ENCODE measurements at places on chromosomes 3 and 15.
A peak's percentile ranks its signal among the peaks of the same experiment; 100 is the strongest.

DNA sequence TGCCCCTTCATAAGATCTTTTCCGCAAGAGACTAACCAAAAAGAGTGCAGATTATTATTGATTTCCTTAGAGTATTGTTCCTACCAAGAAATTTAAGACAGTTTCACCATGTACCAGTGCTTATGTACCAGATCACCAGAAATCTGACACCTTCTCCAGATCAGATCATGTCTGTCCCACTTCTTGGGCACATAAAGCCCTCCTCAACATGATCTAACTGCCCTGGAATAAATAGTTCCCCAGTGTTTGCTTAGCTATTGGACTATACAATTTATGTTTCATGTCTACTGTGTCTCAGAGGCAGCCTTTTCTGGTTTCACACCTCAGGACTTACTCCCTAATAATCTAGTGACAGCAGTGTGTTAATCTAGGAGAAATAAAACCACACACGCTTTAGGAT lies 46.8 kb downstream of the NME9 start:
- DNase-seq, result no peak

DNA sequence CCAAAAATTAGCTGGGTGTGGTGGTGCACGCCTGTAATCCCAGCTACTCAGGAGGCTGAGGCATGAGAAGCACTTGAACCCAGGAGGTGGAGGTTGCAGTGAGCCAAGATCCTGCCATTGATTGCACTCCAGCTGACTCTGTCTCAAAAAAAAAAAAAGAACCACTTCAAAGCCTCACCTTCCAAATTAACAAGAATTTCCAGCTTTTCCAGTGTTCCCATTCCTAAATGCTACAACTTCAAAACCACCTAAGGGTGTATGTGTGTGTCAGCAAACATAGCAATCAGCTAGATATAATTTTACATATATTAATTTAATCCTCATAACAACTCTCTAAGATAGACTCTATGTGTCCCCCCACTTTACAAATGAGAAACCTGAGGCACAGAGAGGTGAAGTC lies 512.5 kb upstream of the PROK2 start:
- DNase-seq, result no peak

DNA sequence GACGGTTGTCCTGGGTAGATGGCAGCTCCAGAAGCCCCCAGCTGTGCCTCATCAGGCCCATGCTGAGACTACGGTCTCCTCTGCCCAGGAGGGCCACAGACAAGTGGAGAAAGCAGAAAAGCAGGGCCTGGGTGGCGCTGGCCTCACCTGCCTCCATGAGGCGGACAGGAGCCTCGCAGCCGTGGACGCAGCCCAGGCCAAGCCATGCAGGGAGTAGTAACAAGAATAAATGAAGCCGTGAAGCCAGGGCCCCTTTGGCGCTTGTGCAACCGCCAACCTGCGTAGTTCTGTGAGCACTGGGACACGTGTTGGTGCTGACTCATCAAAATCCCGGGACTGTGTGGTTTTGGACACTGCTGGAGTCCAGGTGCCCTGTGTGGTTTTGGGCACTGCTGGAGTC lies 12.3 kb upstream of the MUC4 start:
- no peak for DNase-seq

GRCh38 chr15:68679961-68680371 lies 101.2 kb downstream of the CORO2B start:
- DNase-seq, result no peak

- DNase-seq, result no peak
Measured at GRCh38 chr3:172993412-172993811, 147.6 kb downstream of the SPATA16 start.

- DNase-seq, result no peak
Measured at GRCh38 chr3:196238612-196239560, 22.6 kb downstream of the SLC51A start.

GRCh38 chr3:59731943-59732342 lies 682.1 kb upstream of the CFAP20DC start:
- no peak for DNase-seq

- no peak for DNase-seq
Measured at GRCh38 chr3:50124800-50125178, 30.3 kb upstream of the SEMA3F start.

DNA sequence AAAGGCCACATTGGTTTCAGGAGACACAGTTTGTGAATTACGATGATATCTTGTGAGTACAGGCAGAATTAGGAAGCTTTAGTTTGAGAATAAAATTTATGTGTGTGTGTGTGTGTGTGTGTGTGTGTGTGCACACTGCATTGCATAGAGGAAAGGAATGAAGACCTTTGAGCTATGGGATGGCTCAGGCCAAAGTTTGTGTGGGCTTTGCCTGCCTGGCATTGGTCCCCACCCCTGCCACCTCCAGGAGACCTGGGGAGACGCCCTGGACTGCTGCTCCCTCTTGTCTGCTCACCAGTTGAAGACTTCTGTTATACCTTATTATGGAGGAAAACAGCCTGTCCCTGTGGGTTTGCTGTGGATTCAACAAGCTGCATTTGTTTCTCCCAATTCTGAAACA lies 37.2 kb downstream of the TIGIT start:
- DNase-seq, result no peak

- DNase-seq, result no peak
Measured at GRCh38 chr3:184586851-184587250, 25.3 kb downstream of the EPHB3 start.

DNA sequence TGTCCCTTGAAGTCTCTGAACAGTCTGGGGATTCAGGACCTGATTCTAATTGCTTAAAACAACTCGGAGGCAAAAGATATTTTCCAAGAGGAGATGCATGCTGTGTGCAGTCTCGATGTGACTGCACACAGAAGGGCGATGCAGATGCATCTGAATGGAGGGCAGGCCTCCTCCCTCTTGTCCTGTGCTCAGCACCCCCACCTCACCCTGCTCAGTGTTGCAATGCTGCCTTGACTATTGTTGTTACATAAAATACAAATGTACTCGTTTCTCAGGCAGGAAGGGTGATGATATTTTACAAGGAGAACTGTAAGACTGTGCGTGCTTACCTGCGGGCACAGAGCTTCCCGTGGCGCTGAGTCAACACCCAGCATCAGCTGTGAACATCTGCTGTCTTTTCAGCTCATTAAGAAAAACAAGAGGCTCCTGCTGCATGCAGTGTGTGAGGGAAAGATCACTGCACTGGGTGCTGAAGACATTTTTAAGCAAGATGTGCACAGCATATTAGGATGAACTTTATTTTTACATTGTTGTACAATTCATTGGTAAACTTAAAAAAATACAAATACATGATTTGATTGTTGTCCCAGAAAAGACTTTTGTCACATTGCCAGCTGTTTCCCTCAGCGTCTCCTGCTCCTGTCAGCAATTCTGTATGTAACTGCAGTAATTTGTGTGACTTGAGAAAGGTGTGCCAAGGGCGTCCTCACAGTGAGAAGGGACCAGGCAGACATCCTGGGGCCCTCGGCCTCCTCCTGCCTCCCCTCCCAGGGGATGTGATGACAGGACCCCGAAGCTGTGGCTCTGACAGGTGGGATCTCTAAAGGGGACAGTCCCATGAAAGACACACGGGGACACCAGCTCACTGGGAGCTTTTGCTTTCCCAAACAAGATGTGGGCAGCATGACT lies 56.3 kb upstream of the RPL32 start:
- DNase-seq, result peak; percentile 2

DNA sequence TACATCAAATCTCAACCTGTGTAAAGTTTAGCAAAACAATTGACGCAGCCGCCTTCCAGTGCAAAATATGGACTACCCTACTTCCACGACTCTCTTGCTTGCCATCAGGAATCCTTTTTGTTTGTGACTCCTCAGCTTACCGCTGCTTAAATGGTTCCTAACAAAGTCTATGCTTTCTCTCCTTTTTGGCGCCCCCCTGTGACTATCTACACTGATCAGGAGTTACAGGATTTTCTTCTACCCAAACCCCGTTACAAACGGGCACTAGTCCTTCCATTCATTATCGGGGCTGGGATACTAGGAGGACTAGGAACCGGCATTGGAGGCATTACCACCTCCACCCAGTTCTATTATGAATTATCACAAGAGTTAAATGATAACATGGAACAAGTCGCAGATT lies 184.0 kb downstream of the IGSF11 start:
- no peak for DNase-seq

DNA sequence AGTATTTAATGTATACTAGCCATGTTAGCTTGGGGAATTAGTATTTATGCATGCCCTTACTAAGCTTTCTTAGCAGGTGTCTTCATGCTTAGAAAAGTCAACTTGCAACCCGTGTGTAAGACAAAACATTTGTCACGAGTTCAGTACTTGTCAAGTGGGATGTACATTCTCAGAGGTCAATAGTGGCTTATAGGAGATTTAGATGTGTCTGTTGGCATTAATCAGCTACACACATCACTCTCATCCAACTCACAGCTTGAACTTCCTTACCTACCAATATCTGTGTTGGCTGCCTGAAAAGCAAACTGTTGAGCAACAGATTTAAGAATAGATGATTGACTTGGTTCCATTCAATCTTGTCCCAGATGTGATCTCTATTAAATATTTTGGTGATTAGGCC lies 109.5 kb downstream of the ROBO2 start:
- DNase-seq, result no peak

DNA sequence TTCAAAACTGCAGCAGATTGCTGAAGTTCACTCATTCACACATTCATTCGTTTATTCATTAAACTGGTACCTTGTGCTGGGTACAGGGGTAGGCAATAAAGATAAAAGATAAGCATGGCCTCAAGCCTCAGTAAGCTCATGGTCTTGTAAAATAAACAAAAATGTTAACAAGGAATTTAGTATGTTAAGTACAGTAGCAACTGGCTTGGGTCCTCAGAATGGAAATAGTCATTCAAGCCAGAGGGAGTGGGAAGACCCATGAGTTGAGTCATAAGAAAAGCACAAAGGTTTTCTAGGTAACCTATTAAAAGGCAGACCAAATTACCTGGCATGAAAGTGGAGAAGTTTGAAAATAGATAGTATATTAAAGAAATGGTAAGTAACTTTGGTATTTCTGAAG lies 163.3 kb downstream of the CDIN1 start:
- DNase-seq, result no peak

GRCh38 chr3:105369500-105370371 lies 3.0 kb downstream of the ALCAM start:
- DNase-seq, result peak; percentile 80

DNA sequence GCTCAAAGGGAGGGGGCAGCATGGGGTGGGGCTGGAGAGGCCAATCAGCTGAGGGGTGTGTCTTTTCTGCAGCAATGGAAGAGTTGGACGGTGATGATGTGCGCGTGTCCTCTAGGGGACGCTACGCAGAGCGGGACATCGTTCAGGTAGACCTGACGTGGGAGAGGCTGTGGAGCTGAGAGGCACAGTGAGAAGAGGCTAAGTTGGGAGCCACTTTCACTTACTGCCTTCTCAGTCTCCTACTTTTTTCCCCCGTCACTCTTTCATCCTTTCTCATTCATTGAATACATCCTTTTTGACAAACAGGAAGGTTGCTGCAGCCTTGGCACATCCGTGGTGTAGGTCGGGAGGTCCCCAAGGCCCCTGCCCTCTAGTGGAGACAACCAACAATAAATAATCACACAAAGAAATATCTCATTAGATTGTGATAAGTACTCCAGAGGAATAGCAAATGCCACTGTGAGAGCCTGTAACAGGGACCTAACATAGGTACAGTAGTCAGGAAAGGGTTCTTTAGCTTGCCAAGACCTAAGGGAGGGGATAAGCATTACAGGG lies 4.4 kb upstream of the BRPF1 start:
- DNase-seq, result no peak

GRCh38 chr3:13846716-13847570 lies 32.9 kb downstream of the WNT7A start:
- DNase-seq, result no peak

DNA sequence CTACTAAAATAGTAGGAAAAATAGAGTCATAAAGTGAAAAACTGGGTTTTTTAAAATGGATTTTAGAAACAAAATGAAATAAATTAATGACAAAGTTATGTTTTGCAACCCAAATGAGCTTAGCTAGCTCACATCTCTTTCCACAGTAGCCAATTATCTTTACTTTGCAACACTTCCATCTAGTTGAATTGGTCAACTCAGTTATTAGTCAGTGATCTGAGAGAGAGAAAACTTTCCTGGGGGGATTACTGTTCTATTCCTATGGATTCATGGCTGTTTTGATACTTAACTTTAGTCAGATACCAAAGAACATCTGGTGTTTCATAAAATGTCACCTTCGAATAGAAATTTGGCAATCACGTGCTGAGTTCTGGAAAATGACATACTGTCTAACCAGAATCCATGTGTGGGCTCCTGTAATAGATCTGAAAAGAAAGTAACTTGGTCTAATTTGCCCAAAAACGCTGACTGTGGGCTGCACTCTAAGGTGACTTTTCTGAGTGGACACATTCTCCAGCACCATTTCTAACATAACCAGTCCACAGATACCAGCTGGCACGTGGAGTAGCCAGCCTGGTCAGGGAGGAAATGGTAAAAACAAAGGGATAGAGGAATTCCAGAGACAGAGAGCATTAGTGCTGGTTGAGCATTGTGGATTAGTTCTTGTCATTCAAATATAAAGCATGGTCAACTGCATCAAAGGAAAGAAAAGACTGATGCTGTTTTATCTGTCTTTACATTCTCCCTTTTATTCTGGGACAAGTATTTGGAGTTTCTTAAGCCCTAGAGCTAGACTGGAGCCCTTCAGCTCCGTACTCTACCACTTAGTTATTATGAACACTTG lies 45.2 kb upstream of the CCDC80 start:
- no peak for DNase-seq

- no peak for DNase-seq
Measured at GRCh38 chr15:51126842-51127241, 32.1 kb upstream of the TNFAIP8L3 start.

DNA sequence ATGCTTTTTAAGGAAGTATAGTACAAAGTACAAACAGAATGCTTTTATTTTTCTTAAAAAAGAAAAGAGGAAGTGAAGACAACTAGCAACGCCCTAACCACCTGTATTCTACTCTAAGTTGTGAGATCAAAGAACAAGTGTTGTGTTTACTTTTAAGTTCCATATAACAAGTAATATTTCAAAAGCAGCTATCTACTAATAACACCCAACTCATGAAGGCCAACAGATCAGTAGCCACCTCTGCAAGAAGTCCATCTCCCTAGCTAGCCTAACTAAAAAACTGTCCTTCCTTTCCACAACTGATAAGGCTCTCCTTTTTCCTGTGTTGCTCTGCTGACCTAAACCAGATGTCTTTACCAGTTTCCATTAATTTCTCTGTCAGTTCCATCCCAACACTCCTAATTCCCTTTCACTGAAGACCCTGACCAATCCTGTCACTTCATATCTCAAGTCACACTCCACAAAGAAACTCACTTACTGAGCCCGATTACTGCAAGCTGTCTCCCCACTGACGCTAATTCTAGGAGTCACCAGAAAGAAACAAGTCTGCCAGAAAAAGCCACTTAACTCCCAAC lies 26.9 kb downstream of the PHC3 start:
- DNase-seq, result no peak

Data from DMS 273 treated with DMSO at 0.1 percent for 48 hours (cell line).